ENCODE measurements at places on chromosomes 11 and 22. TPM values are rescaled to one million over a fixed set of nuclear protein-coding genes. Genes with fewer than 3 reads are reported as not detected.

The POU2F3 gene
- not detected for total RNA-seq

The TOB2 gene
- total RNA-seq: 56.5 TPM

The EXPH5 gene
- total RNA-seq: 1.9 TPM

The APOBEC3G gene
- 3.4 TPM for total RNA-seq

The LRRC74B gene
- not detected for total RNA-seq

The MCAM gene
- total RNA-seq: 6,698 TPM

The RFPL3 gene
- total RNA-seq: not detected

DNA sequence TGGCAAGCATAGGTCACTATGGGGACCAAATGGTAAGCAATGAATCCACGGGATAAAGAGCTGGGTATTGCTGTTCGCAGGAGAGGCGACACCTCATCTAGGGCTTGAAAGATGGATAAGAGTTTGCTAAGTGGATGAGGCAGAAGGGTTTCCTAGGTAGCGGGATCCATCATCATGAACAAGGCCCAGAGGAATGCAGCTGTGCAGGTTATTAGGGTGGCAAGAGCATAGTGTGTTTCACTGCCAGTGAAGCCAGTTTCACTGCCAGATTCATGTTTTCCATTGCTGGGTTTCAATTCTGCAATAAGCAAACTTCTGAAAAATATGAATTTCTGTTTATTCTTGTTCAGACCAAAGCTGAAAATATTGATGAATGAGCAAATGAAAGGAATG, 27.2 kb downstream of the WEE1 start:
- no peak for DNase-seq

- DNase-seq: no peak
Observed at GRCh38 chr11:60929764-60930163, 5.5 kb downstream of the TMEM132A start.

- DNase-seq: no peak
Observed at GRCh38 chr11:102709201-102709945, 3.8 kb upstream of the MMP27 start.

DNA sequence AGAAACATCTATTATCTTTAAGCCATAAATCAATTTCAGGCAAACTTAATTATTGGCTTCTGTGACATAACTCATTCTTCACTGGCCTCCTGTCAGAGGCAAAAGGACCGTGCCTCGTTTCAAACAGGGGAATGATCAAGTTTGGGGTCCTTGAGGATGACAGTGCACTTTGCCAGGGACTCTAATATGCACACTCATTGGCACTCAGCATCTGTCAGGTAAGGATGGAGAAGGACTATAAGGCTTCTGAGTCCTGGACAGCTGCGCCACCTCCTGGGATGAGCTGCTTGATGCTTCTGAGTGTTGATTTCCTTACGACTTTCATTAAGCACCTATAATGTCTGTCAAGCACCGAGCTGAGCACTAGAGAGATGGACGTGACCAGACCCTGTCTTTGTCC, 20.2 kb downstream of the BPIFC start:
- no peak for DNase-seq

DNA sequence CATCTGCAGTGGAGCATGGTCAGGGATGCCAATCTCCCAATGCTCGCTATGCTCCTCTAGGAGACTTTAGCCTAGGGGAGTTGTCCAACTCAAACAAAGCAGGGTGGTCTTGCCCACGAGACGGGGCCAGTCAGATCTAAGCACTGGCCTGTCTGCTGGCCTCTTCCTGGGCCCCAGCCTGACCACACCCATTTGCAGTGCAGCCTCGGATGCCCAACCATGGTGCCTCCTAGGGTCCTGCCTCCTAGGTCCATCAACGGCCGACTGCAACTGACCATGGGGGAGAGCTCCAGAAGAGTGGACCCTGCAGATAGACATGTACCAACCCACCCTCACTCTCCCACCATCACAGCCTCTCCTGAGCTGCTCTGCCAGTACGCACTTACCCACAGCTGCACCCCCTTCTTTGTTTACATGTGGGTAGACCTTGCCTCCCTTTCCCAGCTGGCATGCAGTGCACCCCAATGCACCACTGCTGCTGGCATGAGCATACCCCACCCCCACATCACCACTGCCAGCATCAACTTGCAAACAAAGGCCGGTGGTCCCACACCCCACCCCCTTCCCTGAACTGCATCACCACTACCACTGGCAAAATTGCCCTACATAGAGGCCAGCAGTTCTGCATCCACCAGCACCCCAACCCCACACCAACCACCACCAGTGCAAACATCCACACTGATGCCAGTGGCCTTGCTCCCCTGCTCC, 27.6 kb upstream of the ARL14EP start:
- no peak for DNase-seq

DNA sequence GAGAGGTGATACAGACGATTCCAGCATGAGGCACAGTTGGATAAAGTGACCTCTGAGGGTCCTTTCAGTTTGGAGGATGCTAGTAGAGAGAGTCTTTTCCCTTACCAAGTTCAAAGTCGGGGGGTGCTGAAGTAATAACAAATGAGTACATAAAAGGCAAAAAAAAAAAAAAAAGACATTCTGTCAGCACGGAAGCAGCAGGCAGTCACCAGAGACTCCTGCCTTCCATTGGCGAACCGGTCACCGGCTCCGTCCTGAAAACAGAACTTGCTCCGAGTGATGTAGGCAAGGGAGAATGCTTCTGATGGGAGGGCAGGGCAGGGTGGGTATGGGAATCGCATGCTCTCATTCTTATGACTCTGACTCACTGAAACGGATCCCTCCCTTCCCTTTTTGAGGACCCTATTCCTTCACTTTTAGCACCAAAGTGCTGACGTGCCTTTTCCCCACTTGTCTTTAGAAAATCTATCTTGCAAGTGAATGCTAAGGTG, 65.9 kb downstream of the PRR5L start:
- DNase-seq: no peak

DNA sequence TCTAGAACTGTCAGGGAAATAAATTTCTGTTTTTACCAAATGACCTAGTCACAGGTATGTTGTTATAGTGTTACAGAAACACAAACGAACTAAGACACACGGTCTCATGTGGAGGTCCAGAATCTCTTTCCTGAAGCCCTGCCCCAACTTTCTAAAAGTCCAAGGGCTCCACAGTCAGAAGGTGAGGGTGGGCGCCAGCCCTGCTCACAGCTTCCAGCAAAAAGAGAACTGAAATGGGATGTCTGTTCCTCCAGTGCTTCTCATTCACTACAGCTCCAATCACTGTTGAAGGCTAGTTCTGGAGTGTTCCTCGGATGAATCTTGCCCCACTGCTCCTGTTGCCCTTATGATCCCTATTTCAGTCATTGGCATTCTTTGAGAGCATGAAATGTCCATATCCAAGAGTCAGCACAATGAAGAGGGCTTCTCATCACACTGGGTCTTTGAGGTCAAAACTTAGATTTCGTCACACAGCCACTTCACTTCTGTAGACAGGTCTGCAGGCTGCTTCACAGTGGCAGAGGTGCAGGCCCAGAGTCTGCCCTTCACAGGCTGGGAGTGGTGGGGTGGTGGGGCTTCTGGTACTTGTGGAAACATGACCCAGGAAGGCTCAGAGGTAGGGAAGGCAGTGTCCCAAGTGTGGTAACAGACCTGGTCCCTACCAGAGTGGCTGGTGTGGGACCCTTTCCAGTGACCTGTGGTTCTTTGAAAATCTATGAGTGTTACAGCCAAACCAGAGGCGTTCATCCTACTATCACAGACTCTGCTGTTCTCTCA, 34.9 kb downstream of the FAM181B start:
- no peak for DNase-seq

DNA sequence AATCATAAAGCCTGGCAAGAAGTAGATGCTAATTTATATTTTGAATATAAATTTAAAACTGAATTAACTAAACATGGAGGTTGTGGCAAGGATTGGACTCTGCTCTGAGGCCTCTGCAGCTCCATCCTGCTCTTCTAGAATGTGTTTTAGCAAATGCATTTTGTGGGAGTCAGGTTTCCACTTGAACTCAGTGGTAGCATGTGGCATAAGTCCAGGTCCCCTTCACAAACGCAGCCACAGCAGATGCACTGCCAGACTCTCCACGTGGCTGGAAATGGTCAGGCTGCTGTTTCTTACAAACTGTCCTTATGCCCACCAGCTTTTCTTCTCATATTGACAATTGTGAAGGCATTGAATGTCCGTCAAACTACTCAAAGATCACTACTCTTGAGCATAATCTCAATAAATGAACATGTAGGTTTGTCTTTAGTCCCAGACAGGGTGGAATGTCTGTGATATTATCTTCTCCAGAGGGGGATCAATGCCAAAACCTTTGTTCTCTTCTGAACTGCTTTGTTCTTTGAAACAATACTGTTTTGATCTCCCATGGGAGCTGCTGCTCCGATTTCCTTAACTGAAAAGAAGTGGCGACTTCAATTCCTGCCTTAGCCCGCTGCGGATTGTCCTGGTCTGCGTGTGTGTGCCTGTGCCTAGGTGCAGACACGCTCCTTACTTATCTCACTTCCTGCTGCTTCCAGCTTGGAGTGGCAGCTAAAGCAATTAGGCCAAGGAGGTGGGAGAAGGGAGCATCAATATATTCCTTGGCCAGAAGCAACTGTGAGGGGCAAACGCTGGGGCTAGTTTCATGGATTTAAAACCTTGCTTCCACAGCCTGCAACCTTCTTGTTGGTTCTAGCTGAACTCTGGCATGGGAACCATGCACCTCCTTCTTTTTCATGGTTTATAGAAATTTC, 24.2 kb downstream of the EIF4G2 start:
- DNase-seq: no peak

DNA sequence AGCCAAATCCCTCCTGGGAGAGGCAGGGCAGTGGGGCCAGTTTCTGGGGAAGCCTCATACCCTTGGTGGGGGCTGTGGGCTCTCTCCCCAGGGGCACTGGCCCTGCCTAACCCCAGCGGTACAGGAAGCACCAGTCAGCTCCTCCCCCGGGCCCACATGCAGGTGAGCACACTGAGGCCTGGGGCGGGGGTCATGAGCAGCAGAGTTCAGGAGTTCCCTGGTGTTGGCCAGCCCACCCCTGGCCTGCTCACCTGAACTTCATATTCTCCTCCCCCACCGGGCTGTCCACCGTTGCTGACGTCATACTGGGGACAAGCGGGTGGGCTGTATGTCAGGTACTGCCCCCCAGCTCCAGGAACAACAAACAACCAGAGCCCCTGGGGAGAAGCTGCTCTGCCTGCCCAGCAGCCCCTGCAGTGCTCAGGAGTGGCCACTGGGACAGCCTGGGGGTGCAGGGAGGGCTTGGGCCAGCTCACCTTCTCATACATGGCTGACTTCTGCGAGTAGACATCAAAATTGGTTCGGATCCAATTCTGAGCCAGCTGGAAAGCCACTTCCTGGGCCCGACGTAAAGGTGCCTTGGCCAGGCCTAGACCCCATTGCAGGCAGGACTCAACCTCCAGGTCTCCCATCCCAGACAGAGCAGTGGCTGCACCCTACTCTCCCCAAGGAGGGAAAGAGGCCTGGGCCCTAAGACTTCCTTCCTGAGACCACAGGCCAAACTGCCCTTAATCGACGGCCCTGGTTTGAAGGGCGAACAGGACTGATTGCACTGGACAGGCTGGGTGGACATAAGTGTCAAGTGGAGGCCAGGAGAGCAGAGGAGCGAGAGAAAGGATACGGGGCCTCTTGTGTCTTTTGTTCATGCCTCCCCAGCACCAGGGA, 20.8 kb downstream of the TREH start:
- DNase-seq: no peak

GRCh38 chr11:129440028-129440713, 64.5 kb downstream of the BARX2 start:
- no peak for DNase-seq

DNA sequence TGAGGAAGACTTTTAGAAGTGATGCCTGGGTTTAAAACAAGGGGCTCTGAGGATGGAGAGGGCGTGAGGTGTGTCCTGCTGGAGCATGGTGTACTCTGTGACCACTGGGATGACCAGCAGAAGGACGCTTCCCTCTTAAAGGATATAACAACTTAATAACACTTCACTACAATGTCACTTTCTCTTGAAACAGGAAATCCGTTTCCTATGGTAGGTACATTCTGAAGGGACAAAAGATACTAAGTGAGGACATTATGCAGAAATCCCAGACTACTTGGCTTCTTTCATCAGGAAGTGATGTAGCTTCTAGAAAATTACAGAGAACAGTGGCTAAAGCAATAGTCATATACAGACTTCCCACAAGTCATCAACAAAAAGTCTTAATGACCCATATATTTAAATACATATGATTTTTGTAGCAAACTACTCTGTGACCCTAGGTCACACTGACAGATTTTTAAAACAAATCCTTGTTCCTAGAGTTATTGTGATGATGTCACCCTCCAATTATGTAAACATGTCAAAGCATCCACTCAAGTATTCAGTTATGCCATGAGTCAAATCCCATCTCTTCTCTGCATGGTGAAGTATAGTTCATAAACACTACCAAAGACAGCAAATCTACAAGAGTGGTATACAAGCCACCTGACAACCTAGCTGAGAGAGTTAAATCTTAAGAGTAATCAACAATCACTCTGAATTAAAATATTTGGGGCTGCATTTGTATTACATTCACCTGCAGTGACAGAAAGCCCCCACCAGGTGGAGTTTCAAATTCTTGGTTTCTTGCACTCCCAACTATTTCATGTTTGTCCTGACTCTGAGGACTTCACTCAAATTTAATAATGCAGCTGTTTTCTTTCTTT, 32.8 kb downstream of the PITPNB start:
- DNase-seq: no peak

GRCh38 chr22:30127749-30128166, 47.5 kb downstream of the HORMAD2 start:
- DNase-seq: no peak

GRCh38 chr11:11016068-11016467, 158.2 kb upstream of the ZBED5 start:
- no peak for DNase-seq

GRCh38 chr11:75954039-75954438, 139.0 kb downstream of the UVRAG start:
- no peak for DNase-seq

DNA sequence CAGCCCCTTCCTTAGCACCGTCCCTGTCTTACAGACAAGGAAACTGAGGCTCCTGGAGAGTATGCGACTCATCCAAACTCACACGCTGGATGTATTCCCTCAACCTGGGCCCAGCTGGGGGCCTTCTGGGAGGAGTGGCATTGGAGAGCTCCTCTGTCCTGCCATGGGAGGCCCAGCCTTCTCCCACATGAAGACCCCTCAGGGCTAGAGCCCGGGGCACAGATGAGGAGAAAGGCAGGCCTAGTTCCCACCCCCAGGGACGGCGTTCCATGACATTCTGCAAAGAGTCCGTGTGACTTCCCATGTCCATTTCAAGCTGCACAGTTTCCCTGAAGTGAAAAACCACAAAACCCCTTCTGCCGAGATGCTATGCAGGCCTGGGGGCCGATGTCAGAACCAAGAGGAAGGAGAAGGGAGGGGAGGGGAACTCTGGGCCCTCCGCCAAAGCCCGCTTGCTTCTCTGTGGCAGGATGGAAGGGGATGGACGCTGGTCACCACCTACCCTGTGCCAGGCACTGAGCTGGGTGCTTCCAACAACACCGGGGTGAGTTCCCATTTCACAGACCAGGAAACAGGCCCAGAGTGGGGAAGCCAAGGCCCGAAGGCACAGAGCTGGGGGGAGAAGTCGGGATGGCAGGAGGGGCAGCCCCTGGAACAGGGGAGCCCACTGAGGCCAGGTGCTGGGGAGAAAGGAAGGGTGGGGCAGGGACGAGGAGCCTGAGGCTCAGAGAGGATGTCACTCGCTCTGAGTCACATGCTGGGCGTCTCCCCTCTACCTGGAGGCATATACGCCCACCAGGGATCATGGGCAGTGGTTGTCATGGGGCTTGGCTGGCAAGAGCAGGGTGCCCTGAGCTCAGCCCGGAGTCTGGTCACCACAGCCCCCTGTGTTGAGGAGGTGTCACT, 15.7 kb downstream of the RAC2 start:
- DNase-seq: no peak

- no peak for DNase-seq
Observed at GRCh38 chr11:16958833-16959232, 55.4 kb downstream of the PLEKHA7 start.

- DNase-seq: no peak
Observed at GRCh38 chr11:12459374-12459773, 82.0 kb downstream of the PARVA start.
